Kidney (tissue), 22 donors: ENCODE measurements at places on chromosomes 5 and 9. TPM values are rescaled to one million over a fixed set of nuclear protein-coding genes. Genes with fewer than 3 reads are reported as not detected.

The PCDHGB5 gene
- total RNA-seq = 12.3 TPM

The SPATA31A7 gene
- total RNA-seq = not detected

The SNCB gene
- total RNA-seq = not detected

DNA sequence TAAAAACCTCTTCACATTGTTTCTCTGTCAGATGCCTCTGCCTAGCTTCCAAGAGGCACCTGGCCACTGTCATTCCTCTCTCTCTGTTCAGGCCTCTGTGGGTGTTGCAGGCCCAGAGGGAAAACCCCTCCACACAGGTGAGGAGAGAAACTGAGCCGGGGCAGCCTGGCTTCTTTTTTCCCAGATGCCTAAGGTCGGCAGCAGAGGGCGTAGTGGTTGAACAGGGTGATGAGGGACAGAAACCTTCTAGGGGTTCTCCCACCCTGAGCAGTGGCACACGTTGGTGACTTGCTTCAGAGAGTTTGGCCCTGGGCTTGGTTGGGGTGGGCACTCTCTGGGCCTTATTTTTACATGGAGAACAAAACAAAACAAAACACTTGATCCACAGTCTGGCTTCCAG lies 12.2 kb downstream of the IL9 start:
- peaks cover 8% of the 10 kb centered on the region for H3K4me1 ChIP-seq
- no peaks in the 10 kb centered on the region for H3K27me3 ChIP-seq
- H3K27ac ChIP-seq = no peak overlapping the region
- H3K4me3 ChIP-seq = no peak overlapping the region
- DNase-seq = no peak

- H3K36me3 ChIP-seq = no peaks in the 10 kb centered on the region
- no peak for DNase-seq
- H3K27ac ChIP-seq = no peak overlapping the region
- H3K4me1 ChIP-seq = no peaks in the 10 kb centered on the region
- H3K27me3 ChIP-seq = peaks cover 2% of the 10 kb centered on the region
Observed at GRCh38 chr5:1392801-1393565, 48.1 kb upstream of the CLPTM1L start.

GRCh38 chr5:82325155-82325554 lies 47.0 kb upstream of the RPS23 start:
- H3K36me3 ChIP-seq = no peaks in the 10 kb centered on the region
- no peaks in the 10 kb centered on the region for H3K4me1 ChIP-seq
- H3K27ac ChIP-seq = no peak overlapping the region
- no peak overlapping the region for H3K4me3 ChIP-seq
- no peak for DNase-seq

- H3K4me1 ChIP-seq = no peaks in the 10 kb centered on the region
- no peak overlapping the region for H3K27ac ChIP-seq
- no peak overlapping the region for H3K4me3 ChIP-seq
- DNase-seq = no peak
Observed at GRCh38 chr5:132681983-132682382, 8.2 kb downstream of the IL4 start.

DNA sequence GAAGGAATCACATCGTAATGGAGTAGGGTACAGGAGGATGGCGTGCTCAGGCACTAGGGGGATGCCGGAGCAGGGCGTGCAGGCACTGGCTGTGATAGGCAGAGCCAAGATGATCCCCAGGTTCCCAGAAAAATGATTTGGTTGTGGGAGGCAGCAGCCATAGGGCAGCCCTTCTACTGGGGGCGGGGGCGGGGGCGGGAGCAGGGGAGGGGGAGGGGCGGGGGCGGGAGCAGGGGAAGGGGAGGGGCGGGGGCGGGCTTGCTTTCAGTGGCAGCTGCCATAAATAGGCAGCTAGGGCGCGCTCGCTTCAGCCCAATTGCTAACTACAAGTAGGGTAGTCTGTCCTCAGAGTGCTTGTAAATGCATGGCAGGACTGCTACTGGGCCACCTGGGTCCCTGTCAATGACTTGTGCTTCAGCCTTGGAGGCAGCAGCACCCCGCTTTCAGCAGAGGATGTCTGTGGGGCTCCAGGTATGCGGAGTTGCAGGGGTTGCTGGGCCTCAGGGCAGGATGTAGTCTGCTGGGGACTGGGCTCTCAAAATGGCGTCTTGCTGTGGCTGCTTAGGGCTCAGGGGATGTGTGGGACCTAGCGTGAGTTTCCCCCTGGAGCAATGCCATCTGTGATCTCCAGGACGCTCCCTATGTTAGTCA lies 354.3 kb downstream of the RAB3C start:
- H3K27ac ChIP-seq = no peak overlapping the region
- no peak for DNase-seq
- no peaks in the 10 kb centered on the region for H3K4me1 ChIP-seq
- H3K36me3 ChIP-seq = no peaks in the 10 kb centered on the region
